ENCODE measurements at places on chromosomes 6 and 20. TPM values are rescaled to one million over a fixed set of nuclear protein-coding genes. Genes with fewer than 3 reads are reported as not detected.

TPX2 gene
- 39.0 TPM for total RNA-seq

LTA gene
- not detected for total RNA-seq

GRCh38 chr6:157821342-157822033 is 1.6 kb upstream of the SNX9 start:
- H3K27ac ChIP-seq: peak overlapping the region; percentile 86
- no peaks in the 10 kb centered on the region for H3K36me3 ChIP-seq
- peak overlapping the region; percentile 78 for H3K4me3 ChIP-seq
- H3K4me1 ChIP-seq: peaks cover 26% of the 10 kb centered on the region
- H3K27me3 ChIP-seq: peaks cover 2% of the 10 kb centered on the region
- DNase-seq: no peak

DNA sequence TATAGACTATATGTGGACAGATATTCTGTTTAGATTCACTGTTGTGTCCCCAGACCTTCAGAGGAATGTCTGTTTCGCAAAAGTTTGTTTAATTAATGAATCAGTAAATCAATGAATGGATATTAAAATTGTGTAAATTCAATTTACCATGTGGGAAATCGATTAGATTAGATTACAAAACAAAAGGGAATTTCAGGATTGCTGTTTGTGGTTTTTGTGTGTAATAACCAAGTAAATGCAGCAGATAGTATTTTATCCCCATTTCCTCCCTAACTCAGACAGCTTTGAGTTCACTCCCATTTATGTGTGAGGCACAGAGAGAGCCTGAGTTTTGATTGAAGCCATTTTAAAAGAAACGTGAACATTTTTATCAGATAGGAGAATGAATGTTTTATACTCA is 214.8 kb downstream of the ADGB start:
- H3K4me1 ChIP-seq: peaks cover 28% of the 10 kb centered on the region
- no peak for DNase-seq
- no peaks in the 10 kb centered on the region for H3K36me3 ChIP-seq
- no peaks in the 10 kb centered on the region for H3K27me3 ChIP-seq
- H3K27ac ChIP-seq: peak overlapping the region; percentile 78

GRCh38 chr6:12185081-12185673 is 105.0 kb upstream of the EDN1 start:
- DNase-seq: no peak
- H3K4me3 ChIP-seq: no peak overlapping the region
- no peaks in the 10 kb centered on the region for H3K36me3 ChIP-seq
- peaks cover 4% of the 10 kb centered on the region for H3K4me1 ChIP-seq
- H3K27me3 ChIP-seq: no peaks in the 10 kb centered on the region

- no peak overlapping the region for H3K4me3 ChIP-seq
- no peaks in the 10 kb centered on the region for H3K27me3 ChIP-seq
- no peak overlapping the region for H3K27ac ChIP-seq
- H3K36me3 ChIP-seq: peaks cover 35% of the 10 kb centered on the region
Measured at GRCh38 chr6:109736273-109737025, 45.4 kb downstream of the FIG4 start.

DNA sequence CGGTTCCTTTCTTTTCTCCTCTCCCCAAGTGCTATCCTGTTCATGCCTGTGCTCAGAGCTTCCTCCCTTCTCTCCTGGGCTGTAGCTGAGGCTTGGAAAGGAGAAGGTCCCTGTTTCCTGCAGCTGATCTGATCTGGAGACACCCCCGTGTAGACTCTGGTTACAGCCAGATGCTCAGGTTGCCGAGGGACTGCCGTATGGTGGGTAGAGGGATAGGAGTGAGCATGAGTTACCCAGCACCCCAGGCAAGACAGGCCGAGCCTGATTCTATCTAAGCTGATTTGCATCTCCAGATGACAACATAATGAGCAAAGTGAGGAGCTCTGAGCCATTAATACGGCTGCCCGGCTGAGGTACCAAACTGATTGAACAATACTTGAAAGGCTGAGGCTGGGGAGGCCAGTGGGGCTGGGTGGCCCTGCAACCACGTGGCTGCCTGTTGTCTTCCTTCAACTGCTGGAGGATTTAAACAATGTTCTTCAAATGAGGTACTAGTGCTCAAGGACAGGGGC is 91.8 kb downstream of the ASXL1 start:
- H3K4me1 ChIP-seq: peaks cover 50% of the 10 kb centered on the region
- peak overlapping the region; percentile 86 for H3K27ac ChIP-seq
- H3K36me3 ChIP-seq: peaks cover 42% of the 10 kb centered on the region
- no peak for DNase-seq
- no peak overlapping the region for H3K4me3 ChIP-seq

All from mesothelial cell of epicardium (in vitro differentiated cells).